ENCODE measurements at places on chromosomes 11 and 22.

DNA sequence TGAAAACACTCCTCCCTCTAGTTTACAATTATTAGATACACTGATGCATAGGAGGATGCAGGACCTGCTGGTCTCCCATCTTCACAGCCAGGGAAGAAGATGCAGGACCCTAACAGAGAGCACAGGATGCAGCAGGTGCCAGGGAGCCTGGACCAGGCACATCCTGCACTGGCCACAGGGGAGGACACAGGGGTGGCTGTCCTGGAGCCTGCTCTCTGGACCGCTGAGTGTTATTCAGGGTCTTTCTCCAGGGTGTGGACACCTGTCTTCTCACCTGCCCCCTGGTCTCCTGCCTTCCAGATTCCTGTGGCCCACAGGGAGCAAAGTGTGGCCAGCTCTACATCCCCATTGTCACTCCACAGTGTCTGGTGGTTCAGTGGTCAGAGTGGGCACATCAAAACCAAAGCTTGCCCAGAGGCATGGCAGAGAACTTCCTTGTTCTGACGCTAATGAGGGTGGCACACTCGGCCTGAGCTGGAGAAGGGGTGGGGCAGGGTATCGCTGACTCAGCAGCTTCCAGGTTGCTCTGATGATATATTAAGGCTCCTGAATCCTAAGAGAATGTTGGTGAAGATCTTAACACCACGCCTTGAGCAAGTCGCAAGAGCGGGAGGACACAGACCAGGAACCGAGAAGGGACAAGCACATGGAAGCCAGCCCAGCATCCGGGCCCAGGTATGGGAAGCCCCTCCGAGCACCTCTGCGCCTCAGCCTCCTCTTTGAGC is at the start of gene APOBEC3A:
Gene APOBEC3A, plus strand, starts transcription at position 564 of the 725 bp plus-strand sequence. Its CDS starts 83 bp downstream, at position 647.
- no peak for DNase-seq

GRCh38 chr22:44622147-44622427 is 79.9 kb upstream of the PRR5 start:
- no peak for DNase-seq

DNA sequence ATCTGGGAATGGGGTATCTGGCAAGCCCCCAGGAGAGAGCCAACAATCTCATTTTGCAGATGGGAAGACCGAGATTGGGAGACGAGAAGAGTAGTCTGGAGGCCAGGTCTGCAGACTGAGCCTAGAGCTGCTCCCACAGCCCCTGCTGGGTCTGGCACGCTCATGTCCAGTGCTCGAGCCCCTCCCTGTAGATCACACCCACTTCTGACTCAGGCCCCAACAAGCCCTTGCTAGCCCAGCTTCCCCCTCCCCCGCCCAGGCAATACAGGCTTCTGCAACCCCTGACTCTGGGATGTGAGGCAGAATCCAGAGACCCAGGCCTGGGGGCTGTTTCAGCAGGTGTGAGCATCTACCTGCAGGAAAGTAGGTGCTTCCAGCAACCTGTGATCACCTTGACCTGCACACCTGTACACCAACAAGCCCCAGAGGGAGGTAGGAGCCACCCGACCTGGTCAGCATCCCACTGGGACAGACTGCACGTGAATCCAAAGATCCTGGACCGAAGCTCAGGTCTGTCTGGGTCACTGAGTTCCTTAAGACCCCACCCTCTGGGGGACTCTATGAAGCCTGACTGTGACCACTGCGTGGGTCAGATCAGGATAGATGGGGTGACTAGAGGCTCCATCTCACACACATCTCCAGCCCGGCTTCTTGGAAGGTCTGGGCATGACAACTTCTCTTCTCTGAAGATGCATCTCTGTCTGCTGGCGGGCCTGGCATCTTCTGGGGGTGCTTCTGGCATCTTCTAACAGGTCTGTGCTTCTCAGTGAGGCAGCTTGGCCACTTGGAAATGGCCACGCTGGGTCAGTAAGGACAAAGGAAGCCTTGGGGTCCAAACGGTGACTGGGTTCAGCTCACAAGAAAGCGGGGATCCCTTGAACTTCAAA is 29.3 kb downstream of the LINC01488 start:
- no peak for DNase-seq

- DNase-seq, result no peak
These were observed 63.2 kb downstream of the MTMR3 start for GRCh38 chr22:29946220-29946619.

GRCh38 chr11:44942029-44942955 is 8.4 kb downstream of the TP53I11 start:
- no peak for DNase-seq

GRCh38 chr11:109998921-109999320 is 94.3 kb upstream of the ZC3H12C start:
- no peak for DNase-seq

DNA sequence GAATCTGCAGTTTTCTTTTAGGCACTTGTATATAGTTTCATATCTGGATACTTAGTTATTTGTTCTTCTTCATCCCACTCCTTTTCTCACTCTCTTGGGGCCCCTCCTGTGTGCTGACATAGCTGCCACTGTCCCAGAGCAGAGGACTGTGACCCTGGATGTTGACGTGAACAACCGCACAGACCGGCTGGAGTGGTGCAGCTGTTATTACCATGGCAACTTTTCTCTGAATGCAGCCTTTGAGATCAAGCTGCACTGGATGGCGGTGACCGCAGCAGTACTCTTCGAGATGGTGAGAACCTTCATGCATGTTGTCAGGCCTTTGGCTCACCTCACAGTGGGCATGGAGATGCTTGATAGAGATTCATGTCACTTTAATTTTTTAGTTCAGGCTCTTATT is 50.9 kb upstream of the YWHAH start:
- DNase-seq, result no peak

GRCh38 chr11:74069146-74070046 is 60.5 kb upstream of the UCP3 start:
- DNase-seq, result no peak

All from cortex of kidney (tissue), 1 donor.